NCI-H510A (cell line): ENCODE measurements at places on chromosomes 4 and X.
A peak's percentile ranks its signal among the peaks of the same experiment; 100 is the strongest.

GRCh38 chrX:38599796-38600755 is 38.7 kb downstream of the TSPAN7 start:
- no peak for DNase-seq

GRCh38 chr4:99134586-99134985 is 9.5 kb downstream of the ADH4 start:
- no peak for DNase-seq

DNA sequence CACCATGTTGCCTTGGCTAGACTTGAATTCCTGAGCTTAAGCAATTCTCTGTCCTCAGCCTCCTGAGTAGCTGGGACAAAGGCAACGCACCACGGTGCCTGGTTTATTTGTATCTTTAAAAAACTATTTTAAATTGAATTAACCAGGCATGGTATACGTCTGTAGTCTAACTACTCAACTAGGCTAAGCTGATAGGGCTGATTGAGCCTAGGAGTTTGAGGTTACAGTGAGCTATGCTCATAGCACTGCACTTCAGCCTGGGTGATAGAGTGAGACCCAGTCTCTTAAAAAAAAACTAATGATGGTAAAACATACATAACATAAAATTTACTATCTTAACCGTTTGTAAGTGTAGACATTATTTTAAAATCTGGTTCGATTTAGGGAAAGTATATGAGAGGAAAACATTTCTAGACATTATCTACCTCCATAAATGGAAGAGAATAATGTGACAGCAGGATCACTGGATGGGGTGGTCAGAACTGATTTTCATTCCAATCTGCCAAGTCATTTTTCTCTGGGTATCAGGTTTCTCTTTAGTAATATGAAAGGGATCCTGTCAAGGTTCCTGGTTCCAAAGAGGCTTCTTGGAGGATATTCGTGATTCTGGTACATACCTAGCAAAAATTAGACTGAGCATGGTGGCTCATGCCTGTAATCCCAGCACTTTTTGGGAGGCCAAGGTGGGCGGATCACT is 8.7 kb upstream of the ITGB1BP2 start:
- no peak for DNase-seq

DNA sequence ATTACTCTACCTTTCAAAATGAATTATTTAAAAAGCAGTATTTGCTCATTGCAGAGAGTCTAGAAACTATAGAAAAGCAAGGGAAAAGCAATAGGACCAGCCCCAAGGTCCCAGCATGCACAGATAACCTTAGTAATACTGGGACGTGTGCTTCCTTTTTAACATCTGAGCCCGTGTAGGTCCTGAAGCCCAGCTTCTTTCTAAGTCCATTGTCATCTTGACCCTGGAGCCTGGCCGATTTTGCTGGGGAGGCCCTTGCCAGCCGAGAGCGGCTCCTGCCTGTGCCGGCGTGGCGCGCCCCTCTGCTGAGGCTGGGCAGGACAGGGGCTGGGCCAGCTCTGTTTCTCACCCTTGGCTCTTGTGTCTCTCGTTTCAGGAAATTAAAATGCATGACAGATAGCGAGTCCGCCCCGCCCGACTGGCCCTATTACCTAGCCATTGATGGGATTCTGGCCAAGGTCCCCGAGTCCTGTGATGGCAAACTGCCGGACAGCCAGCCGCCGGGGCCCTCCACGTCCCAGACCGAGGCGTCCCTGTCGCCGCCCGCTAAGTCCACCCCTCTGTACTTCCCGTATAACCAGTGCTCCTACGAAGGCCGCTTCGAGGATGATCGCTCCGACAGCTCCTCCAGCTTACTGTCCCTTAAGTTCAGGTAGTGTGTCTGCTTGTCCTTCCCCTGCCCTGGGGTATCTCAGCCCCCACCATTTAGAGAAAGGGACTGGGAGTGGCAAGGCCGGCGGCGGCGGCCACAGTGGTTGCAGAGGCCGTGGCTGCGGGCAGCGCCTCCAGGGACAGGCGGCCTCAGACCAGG is 4.1 kb downstream of the MSANTD1 start:
- DNase-seq, result no peak

DNA sequence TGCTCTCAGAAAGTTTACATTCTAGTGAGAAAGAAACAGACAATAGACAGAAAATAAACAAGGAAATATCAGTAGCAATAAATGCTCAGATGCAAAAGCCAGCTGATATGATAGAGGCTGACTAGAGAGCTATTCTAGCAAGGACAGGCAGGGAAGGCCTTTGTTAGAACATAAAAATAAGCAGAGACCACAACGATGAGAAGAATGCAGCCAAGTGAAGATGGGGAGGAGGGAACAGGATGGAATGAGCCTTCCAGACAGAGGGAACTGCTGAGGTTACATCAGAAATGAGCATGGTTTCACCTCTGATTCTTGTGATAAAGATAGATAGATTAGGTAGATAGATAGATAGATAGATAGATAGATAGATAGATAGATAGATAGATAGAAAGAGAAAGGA is 7.6 kb upstream of the SOWAHB start:
- DNase-seq, result no peak

DNA sequence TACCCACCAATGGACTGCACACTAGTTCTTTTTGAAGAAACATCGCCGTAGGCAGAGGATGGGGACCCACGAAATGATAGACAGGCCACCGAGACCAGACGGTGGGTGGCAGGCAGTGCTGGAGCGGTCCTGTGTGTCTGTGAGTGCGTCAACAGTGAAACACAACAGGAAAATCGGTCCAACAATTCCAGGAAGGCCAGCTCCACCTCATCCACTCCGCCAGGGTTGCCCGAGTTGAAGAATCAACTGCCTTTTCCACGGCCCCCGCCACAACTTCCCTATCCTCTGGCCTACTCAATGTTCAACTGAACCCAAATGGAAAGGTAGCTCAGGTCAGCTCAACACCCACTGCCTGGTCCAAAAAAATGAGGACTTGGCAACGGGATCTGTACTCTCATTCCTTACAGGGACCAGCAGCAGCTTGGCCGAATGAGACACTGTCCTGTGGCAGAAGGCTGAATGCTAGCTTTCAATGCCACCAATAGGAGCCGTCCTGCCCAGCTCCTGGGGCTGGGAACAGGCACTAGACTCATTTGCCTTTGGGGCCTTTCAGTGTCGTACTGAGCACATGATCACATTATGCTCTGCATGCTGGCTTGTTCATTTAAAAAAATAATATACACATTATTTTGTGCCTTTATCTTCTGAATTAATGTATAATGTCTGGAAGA is 43.5 kb downstream of the MID1 start:
- no peak for DNase-seq

GRCh38 chrX:136207546-136207945 is 43.7 kb downstream of the MAP7D3 start:
- DNase-seq, result no peak

GRCh38 chr4:105894660-105895582 is at the start of gene NPNT:
TSS of gene NPNT (plus strand) at chr4:105895471. CDS start at chr4:105895653, 182 bp downstream.
- peak; percentile 50 for DNase-seq

DNA sequence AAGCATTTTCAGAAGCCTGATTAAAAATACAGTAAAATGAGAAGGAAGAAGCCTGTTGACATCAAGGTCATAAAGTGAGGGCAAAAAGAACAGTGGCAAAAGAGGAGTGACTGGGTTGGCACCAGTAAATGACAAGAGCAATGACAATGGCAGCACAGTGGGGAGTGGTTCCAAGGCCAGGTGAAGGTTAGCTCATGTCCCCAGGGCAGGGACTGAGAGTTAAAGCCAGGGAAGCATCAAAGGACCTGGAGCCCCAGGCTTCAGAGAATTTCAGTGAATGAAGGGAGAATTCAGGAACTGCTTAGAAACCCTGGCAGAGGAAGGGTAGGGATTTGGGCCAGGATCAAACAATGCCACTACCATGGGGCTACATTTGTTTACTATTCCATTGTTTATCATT is 8.8 kb upstream of the PIGA start:
- no peak for DNase-seq

GRCh38 chr4:145623831-145624230 is 4.6 kb downstream of the MMAA start:
- DNase-seq, result no peak

DNA sequence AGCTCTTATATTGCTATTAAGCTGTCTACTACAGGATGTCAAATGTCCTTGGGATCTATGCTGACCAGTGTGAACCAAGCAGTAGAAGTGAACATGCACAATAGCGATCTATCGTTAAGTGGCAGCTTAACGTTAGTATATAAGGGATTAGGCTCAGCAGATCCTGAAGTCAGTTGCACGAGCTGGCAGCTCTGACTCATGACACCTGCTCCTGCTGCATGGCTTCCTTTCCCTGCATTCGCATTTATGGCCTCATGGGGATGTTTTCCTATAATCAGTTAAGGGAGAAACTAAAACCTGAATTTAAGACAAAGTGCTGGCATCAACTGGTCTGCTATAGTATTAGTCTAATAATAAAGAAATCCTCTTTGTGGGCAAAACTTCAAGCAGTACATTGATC is 12.7 kb upstream of the MCUB start:
- DNase-seq, result no peak

DNA sequence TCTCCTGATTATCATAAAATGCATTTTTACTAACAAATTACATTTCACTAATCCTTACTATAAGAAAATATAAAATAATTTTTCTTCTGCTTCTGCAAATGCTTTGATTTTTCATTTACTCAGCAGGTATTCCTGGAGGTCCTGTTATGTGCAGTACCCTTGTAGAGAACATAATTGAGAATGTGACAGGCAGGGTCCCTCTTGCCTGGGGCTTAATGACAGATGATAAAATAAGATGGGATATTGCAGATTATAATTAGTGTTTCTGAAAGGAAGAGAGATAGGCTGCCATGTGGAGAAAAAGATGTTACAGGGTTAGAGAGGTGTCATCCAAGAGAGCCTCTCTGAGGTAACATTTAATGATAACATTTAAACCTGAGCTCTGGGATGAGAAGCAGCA is 128.9 kb downstream of the MAD2L1 start:
- no peak for DNase-seq

GRCh38 chrX:7815166-7815805 is 27.7 kb upstream of the VCX start:
- no peak for DNase-seq

- DNase-seq, result no peak
Observed at GRCh38 chrX:44431194-44431593, 87.7 kb upstream of the EFHC2 start.

- no peak for DNase-seq
Observed at GRCh38 chr4:78369679-78370078, 181.9 kb upstream of the ANXA3 start.

- DNase-seq, result no peak
Observed at GRCh38 chrX:84340968-84341367, 153.0 kb upstream of the RPS6KA6 start.

- no peak for DNase-seq
Observed at GRCh38 chr4:146336410-146336807, 122.1 kb downstream of the REELD1 start.

- no peak for DNase-seq
Observed at GRCh38 chr4:1416051-1416947, 10.1 kb upstream of the NKX1-1 start.

DNA sequence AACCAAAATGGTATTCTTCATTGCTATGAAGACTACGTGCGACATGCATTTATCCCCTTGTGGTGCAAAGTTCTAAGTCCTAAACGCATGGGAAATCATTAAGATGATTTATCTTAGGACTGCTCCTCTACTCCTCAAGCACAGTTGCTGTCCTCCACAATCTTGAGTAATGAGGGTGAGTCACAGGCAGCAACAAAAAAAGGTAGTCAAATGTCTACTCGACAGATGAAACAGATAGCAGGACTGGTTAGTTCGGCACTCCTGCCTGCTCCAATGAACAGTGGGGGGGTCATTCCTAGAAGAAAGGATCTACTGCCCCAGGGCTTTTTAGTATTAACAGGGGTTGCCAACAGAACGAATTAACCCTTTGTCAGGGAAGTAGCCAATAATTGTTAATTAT is 233.7 kb upstream of the FGF13 start:
- no peak for DNase-seq

GRCh38 chrX:104130808-104131207 is 18.5 kb downstream of the ZCCHC18 start:
- DNase-seq, result no peak

DNA sequence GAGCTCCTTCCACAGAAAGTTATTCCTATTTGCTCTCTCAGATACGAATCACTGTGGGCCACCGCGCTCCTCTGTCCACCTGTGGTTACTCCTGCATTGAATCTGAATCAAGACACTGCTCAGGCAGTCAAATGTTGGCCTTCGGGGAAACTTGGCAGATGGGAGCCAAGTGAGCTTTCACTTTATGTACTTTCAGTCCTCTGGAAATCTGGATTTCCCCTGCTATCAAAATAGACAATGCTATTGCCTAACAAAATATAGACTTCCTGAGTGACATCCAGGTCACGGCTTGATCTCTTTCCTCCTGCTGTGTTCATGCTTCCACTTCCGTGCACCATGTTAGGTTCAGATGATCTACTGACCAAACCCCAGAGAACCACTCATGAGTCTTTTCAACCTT is 43.8 kb downstream of the FHL1 start:
- no peak for DNase-seq

DNA sequence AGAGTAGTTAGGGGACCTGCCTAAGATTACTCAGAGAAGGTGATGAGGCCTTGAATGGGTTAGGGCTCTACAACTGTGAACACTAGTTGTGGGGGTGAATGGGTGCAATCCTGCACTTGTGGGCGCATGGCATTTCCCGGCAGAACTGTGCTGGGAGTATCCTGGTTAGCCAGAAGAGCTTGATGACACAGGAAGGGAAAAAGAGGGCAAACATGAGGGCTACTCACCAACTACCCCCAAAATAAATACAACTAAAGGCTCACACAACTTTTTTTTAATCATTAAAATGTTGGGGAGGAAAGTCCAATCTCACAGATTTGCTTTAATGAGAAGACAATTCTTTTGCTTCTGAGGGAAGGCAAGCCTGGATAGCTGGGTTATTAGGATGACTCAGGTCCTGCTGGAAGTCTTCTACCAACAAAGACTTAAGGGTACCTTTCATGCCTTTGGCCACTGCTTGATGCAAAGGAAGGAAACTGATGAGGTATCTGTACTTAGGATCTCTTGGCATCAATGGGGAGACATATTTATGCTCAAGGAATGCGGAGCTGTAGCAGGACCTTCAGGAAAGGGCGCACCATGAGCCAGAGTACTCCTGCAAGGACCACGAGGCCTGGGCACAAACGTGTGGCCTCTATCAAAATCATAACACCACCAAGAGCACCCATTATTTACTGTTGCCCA is 2.6 kb downstream of the PHKA2 start:
- DNase-seq, result no peak

DNA sequence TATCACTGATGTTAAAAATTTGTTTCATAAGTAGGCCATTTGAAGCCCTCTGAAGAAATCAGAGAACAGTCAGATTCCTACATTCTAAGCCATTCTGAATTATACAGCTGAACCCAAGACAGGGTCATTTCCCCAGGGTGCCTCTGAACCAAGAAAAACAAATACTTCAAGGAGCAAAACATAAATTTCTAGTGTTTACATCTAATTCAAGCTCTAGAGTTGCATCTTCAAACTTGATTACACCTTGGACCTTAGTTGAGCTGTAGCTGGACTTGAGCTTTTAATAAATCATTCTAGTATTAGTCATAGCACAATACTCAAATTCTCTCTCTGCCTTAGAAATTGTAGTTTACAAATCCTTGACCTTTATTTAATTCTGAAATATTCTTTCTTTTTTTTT is 87.6 kb upstream of the IL15 start:
- no peak for DNase-seq

GRCh38 chr4:75087865-75088264 is 154.9 kb downstream of the PARM1 start:
- no peak for DNase-seq
